ENCODE measurements at places on chromosomes 5 and 9. TPM values are rescaled to one million over a fixed set of nuclear protein-coding genes. Genes with fewer than 3 reads are reported as not detected.

The SKIC3 gene
- total RNA-seq: 102 TPM

The PCA3 gene
- total RNA-seq: not detected

The MYORG gene
- 4.9 TPM for total RNA-seq

The IFNB1 gene
- total RNA-seq: not detected

The LHX3 gene
- not detected for total RNA-seq

The AHRR gene
- 10.7 TPM for total RNA-seq

The PCDHGB6 gene
- total RNA-seq: 75.7 TPM

The STK32A gene
- 3.3 TPM for total RNA-seq

The CHMP5 gene
- total RNA-seq: 49.4 TPM

The NR2F1-AS1 gene
- total RNA-seq: 13.4 TPM

- no peak for DNase-seq
These were observed 300.3 kb downstream of the EFNA5 start for GRCh38 chr5:107370396-107370968.

DNA sequence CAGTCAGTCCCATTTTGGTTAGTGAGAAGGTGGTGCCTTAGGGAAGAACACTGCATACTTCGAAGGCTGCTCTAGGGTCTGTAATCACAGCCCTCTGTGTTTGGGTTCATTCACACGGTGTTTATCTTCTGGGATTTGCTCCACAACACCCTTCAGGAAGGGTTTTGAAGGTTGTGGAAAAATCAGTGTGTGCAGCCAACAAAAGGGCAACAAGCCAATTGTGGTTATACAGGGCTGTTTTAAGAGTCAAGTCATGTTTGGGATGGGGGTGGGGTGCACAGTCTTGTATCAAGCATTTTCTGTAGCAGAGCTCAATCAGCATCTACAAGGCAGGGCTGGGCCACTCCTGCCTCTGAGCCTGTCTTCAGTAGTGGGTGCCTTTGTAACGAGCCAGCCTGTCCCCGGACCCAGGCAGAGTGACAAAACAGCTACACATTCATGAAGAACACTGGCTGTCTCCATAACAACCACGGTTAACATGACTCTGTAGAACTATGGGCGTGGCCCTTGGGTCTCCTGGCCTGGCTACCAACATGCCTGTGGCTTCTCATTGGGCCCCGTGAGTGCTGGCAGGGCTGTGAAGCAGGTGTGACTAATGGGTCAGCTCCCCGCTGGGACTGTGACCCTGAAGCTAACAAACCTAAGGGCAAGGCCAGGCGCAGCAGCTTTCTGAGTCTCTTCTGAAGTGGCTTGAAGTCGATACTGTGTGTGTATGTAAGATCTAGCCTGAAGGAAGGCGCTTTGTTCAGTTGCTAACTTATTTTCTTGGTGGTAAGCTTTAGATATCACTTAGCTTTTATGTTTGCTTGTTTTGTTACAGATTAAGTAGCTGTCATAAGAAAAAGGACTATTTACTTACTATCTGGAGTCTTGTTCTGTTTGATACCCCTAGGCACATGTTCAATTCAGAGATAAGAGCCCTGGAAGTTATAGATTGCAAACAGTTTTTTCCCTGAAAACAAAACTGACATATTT is 27.9 kb upstream of the GOLM1 start:
- DNase-seq: peak; percentile 39

- DNase-seq: no peak
These were observed 45.5 kb downstream of the RXRA start for GRCh38 chr9:134371731-134372130.

DNA sequence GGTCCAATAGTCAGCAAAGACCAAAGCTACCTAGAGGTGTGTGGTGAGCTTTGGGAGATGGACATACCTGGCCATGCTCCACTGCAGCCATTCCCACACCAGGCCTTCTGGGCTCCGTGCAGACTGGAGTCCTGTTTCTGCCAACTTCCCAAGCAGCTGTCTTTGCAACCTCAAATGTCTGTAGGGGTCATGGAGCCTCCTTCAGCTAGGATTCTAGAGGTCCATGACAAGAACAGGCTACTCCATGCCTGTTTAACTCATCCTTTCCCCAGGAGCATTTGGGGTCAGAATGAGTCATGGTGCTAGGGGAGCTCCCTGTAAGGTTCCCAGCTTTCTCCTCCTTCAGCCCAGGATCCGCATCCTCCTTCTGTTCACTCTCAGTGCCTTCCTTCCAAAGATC is 17.1 kb downstream of the VPS13A start:
- no peak for DNase-seq

- no peak for DNase-seq
These were observed 76.6 kb downstream of the RAPGEF1 start for GRCh38 chr9:131663288-131663687.

GRCh38 chr5:143751342-143751741 is 60.6 kb upstream of the HMHB1 start:
- no peak for DNase-seq

- DNase-seq: no peak
These were observed 351.3 kb downstream of the DRD1 start for GRCh38 chr5:175092691-175093090.

- DNase-seq: no peak
These were observed 112.7 kb upstream of the SLC24A2 start for GRCh38 chr9:19901586-19901985.

DNA sequence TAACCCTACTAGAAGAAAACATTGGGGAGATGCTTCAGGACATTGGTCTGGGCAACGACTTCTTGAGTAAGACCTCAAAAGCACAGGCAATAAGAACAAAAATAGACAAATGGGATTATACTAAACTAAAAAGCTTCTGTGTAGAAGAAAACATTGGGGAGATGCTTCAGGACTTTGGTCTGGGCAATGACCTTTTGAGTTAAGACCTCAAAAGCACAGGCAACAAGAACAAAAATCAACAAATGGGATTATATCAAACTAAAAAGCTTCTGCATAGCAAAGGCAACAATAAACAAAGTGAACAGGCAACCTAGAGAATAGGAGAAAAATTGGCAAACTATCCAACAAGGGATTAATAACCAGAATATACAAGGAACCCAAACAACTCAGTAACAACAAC is 3.7 kb downstream of the MRPL50 start:
- no peak for DNase-seq

DNA sequence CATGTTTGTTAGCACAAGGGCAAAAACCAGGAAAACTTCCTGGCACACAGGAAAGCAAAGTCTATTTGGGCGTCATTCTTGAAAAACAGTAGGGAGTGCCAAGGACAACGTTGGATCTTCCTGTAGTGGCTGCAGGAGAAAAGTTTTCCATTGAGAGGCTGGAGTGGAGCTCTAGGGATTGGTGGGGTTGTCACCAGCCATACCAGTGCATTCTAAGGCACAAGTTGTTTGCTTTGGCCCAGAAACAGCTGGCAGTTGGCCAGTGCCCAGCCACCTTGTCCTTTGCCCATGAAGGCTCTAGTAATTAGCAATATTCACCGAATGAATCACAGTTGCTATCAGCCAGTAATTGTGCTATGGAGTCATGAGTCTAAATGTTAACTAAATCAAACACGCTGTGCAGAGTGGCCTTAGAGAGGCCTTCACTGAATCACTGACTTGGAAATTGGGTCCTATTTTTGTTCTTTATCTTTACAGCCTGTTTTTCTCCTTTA is 26.4 kb downstream of the TNFSF15 start:
- no peak for DNase-seq

- DNase-seq: no peak
These were observed 94.3 kb downstream of the PAPPA start for GRCh38 chr9:116247791-116248374.

DNA sequence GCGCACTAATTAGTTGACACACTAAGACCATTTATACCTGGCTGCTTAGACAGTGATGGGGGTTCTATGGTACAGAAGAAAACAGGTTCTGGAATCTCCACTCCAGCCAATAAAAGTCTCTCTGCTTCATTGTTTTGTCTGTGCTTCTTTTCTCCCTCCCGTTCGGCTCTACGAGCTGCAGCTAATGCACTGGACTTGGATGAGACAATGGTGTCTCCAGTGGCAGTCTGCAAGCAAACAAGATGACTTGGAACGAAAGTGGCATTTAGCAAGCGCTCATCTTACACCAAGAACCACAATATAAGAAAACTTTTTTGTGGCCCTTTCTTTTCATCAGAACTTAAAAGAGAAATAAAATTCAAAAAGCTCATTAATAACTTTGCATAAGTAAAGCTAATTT is 30.2 kb downstream of the GFM2 start:
- DNase-seq: no peak

DNA sequence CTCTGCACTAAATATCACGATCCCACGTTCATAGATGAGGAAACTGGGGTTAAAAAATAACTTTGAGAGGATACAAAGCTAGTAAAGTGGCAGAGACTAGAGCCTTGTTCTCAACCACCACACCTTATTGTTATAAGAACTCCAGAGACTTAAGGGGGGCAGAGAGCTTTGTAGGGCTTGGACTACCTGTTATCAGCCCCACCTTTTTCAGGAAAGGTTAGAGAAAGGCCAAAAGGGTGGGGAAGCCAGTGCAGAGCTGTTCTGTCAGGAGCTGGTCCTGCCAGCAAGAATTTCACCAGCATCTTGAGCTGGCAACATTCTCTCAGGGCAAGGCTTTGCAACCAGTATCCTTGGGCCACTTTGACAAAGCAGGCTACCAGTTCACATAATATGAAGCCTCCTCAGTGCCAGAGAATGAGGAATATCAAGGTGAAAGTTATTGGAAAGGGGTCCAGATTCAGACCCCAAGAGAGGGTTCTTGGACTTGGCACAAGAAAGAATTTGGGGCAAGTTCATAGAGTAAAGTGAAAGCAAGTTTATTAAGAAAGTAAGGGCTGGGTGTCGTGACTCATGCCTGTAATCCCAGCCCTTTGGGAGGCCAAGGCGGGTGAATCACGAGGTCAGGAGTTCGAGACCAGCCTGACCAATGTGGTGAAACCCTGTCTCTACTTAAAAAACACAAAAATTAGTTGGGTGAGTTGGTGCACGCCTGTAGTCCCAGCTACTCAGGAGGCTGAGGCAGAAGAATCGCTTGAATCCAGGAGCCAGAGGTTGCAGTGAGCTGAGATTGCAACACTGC is 66.2 kb upstream of the CLINT1 start:
- DNase-seq: no peak

- DNase-seq: no peak
These were observed 413.2 kb downstream of the MED10 start for GRCh38 chr5:5965132-5965531.

DNA sequence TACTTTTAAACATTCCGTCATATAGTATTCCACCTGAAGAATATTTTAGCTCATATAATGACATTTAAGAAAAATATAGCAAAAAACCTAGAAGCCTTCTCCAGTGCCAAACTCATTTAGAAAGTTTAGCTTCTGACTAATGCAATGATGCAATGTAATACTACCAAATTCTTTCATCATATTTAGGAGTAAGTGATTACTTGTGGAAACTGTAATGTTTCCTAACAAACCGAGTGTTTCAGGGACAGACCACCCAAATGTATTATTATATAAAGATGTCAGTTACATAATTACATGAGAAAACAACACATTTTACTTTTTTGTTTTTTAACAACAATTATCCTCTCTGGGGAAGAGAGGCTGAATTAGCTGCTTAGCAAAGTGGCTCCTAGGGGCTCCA is 316.2 kb downstream of the ARL15 start:
- DNase-seq: no peak

DNA sequence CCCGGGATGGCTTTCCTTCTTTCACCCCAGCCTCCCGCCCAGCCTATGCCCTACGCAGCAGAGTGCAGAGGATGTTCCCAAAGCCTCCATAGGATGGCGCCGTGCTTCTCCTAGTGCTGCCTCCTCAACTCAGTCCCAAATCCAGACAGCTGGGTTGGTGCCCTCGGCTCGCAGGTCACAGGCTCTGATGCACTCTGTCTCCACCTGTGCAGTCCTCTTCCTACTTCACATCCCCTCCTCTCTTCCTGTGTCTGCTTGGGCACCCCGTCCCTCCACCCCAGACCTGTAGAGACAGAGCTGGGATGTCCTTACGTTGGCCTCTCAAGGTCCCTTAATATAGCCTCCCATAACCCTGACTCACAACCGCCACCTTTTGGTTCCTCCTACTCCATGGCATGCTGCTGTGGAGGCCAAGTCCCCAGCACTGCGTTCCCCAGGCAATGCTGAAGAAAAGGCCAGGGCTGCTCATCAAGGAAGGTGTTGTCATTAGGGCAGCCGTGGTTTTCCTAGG is 314.4 kb downstream of the GADD45G start:
- DNase-seq: no peak

DNA sequence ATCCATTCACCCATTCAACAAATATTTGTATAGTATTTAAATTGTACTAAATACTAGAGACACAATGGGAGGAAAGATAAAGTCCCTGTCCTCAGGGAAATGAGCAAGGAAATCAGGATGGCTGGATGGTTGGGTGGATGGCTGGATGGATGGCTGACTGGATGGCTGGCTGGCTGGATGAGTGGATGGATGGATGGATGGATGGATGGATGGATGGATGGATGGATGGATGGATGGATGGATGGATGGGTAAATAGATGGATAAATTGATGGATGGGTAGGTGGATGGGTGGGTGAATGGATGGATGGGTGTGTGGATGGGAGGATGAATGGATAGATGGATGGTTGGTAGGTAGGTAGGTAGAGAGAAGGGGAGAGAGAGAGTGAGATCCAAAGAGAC is 41.5 kb upstream of the WWC1 start:
- DNase-seq: no peak
